ENCODE measurements at places on chromosomes 3 and 15.

- no peak for DNase-seq
These were observed 118.5 kb downstream of the MFSD1 start for GRCh38 chr3:158920371-158920770.

GRCh38 chr15:44882499-44882968 lies 74.0 kb upstream of the TERB2 start:
- no peak for DNase-seq

- no peak for DNase-seq
These were observed 131.4 kb downstream of the NSMCE3 start for GRCh38 chr15:29138260-29138659.

DNA sequence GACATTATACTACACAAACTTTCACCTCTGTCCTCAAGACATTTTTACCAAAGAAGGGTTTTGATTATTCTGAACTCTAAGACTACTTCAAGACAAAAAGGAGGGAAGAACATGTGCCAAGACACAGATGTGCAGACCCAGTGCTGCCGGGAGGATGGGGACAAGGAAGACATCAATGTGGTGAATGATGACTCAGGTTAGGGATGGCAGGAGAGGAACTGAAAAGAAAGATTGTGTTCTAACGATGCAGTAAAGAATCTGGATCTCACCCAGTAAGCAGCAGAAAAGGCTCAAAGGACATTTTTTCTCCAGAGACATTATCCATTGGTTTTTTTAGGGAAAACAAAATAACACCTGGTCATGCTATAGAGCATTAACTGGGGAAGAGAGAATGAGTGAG lies 449.9 kb upstream of the NR2F2 start:
- DNase-seq = no peak

DNA sequence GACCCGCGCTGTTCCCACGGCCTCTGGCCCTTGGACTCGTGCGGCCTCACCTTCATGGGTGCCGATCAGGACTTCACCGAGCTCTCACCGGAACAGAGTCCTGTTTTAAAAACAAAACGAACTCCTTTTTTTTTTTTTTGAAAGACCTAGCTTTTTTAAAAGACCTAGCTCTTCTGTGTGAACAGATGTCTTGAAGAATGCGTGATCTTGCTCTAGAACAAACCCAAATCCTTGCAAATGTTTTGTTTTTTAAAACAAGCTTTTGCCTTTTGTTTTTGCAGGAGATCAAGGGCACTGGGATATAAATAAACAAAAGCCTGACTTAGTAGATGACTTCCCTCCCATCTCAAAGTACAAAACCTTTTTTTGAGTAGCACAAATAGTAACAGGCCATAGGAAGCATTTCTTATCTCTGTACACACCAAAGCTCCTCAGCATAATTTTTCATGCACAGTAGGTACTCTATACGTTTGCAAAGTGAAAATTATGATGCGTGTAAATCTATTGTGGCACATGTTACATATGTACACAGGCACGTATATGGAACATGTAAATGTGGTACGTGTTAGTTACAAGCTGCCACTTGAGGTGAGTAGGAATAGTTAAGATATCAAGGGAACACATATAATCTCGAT lies 1.1 kb upstream of the MSL2 start:
- no peak for DNase-seq

- no peak for DNase-seq
These were observed 88.5 kb downstream of the LINGO1 start for GRCh38 chr15:77544162-77544561.

GRCh38 chr3:65914032-65914739 lies 124.5 kb downstream of the MAGI1 start:
- DNase-seq = no peak

DNA sequence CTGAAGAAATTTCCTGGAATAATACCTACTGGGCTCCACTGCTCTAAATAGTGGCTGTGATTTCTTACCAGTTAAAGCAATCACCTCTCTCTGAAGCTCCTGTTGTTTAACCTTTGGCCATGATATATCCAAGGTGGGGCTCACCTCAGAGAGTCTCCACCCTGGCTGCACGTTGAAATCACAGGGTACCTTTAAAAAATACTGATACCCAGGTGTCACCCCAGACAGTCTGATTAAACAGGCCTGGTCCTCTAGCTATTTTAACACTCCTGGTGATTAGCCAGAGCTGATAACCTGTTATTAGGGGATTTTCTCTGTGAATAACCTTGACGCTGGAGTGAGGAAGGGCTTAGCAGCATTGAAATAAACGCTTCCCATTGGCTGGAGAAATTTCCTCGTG lies 22.3 kb upstream of the ZBTB38 start:
- no peak for DNase-seq

DNA sequence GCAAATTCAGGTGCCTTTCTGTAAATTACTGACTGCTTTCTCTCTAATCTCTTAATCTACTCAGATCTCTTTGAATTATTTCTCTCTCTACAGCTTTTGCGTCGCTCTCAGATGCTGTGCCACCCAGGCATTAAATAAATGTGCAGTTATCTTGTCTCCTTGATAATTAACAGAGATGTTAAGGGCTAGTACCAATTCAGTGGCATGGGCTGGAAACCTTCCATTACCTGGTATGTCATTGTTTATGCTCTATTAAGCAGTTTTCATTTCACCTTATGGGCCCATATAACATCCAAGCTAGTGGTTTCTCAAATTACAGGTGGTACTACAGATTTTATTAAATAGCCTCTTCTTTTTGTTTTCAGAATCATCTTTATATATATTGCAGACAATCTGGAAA lies 66.0 kb downstream of the PEX5L start:
- no peak for DNase-seq

GRCh38 chr3:160919942-160920341 lies 163.9 kb downstream of the PPM1L start:
- no peak for DNase-seq

DNA sequence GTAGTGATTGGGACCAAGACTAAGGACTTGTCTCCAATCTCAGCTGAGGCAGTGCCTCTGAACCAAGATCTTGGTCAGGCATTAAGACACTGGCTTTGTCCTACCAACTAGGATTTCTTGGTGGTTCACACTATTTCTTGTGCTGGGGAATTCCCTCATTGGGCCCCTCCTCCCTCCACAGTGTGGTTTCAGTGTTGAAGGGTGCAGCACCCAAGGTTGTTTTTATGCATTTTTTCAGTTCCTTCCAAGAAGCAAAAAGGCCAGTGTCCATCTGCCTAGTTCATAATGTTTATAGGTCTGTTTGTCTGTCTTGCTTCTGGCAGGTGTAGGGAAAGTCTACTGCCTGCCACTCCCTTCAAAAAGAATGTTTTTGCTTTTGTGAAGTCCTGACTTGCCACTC lies 10.6 kb upstream of the ITPKA start:
- no peak for DNase-seq

DNA sequence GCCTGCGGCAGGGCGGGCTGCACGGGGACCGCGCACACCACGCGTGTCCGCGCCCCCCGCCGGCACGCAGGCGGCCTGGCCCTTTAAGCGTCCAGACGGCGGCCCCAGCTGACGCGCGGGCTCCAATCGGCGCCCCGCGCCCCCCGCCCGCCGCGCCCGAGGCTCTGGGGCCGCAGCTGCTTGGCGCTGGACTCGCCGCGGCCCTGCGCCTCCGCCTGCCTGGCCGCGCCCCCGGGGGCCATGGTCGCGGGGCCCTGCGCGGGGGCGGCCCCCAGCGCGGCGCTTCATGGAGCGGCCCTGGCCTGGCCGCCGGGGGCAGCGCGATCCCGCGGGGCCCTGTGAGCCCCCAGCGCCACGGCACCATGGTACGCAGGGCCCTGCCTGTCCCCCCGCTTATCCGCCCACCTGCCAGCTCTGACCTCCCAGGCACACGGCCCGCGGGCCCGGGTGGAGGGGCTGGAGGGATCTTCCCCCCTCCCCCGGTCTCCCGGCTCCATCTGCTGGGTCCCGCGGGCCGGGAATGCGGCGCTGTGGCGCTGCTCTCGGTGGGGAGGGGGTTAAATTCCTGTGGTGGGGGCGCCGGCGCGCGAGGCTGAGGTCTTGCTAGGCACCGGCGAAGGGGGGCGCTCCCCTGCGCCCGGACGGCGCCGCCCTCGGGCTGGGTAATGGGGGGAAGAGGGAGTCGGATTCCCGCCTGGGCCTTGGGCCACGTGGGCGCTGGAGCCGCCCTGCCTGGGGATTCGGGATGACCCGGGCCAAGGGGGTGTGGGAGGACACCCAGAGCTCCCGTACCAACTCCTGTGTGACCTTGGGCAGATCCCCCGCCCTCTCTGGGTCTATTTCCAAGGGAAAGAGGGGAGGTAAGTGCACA lies 1.1 kb downstream of the ZBTB47 start:
- no peak for DNase-seq

DNA sequence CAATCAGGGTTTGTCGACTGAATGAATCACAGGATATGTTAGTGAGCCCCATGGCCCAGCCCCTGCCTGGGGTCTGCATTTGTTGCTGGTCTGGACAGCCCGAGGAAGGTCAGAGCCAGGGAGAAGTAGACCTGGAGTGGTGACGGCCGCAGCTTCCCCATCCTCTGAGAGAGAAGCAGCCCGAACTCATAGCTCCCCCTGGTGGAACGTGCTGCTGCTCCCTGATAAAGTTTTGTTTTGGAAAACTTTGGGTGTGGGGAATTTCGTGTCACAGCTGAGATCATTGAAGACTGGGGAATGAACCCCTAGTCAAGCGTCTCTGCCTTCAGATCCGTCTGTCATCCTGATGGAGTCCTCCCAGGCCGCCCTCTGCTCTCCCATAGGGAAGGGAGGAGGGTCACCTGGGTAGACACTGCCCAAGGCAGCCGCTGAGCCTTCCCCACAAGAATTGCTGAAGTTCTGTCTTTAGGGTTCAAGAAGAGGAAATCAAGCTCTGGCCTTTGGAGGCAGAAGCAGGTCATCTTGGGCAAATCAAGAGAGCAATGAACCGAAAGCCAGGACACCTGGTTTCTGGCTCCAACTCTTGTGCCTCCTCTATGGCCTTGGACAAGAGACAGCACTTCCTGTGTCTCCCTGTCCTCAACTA lies 60.5 kb downstream of the GLDN start:
- DNase-seq = no peak

DNA sequence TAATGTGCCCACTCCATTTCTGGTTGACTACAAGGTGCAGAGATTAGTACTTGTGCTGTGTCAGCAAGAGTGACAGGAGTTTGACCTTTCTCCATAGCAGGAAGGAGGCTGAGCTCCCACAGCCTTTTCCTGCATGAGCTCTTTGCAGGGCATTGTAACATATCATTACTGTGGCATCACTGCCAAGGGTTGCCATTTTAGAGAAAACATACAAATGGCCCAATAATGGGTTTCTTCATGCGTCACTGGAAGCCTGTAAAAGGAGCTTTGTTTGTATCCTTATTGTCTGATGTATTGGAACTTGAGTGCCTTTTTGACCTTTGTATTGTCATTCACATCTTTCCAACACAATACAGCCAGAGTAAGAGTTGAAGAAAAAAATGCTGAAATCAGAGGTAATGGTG lies 323.0 kb upstream of the CDIN1 start:
- no peak for DNase-seq

DNA sequence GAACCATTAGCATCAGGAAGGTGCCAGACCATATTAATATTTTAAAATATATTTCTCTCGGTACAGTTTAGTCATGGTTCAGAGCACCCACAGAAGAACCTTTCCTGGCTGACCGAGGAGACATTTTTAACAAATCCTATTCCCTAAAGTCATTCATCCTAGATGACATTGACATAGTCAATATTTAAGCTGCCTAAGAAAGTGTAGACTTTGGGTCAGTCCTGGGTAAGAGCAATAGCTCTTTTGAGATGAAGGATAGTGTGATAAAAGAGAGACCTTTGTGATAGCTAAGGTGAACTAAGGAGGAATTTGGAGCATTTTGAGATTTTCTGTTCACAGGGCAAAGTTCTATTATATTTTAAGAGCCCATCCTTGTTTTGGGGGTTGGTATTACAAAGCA lies 47.5 kb downstream of the ZNF609 start:
- DNase-seq = no peak

DNA sequence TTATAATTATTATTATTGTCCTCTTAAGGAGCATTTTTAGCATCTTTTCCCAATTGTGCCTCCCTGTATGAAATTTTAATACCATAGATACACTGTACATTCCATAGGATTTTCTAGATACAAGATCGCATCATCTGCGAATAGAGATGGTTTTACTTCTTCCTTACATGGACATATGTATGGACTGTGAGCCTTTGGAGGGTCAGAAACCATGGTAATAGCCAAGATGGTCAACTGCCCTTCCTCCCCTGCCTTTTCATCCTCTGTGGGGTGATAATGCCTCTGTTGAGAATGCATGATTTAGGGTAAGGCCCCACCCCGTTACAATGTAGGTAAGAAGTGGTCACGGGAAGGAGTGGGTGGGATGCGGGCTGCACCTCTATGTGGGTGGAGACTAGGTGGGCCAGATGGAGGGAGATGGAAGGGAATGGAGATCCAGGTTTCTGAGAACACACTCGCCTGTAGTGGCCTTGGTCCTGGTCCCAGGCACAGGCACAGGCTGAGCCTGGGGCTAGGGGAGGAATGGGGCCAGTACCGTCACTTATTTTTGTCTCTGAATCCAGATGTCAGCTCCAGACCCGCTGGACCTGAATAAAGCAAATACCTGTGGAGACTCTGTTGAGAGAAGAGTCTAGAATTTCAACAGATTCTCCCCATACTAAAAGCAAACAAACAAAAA lies 31.7 kb downstream of the GOLGA6A start:
- no peak for DNase-seq

DNA sequence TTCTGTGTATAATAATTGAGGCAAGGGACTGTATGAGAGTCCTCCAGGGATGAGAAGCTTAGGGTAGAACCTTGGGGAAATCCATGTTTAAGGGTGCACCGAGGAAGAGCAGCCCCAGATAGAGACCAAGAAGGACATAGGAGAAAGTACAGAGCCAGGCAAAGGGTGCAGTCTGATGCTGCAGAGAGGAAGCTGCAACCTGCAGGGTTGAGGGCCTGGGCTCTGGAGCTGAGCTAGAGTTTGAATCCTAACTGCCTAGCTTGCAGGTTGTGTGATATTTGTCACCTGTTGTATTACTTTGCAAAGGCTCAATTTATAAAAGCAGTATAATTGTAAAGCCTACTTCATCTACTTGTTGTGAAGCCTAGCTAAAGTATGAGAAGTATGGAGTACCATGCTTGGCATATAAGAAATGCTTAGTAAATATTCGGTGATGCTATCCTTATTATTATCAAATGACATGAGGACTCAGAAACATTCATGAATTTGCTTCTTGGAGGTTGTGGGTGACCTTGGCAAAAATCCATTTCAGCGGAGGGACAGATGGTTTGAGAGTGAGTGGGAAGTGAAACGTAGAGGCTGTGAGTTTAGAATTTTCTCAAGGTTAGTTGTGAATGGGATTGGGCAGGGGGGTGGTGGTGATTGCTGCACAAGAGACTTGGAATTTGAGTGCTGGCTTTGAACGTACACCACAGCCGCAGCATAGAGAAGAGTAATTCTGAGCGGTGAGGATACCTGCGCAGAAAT lies 43.8 kb downstream of the PLCL2 start:
- no peak for DNase-seq

- no peak for DNase-seq
These were observed 79.5 kb downstream of the CD200 start for GRCh38 chr3:112412494-112412893.

DNA sequence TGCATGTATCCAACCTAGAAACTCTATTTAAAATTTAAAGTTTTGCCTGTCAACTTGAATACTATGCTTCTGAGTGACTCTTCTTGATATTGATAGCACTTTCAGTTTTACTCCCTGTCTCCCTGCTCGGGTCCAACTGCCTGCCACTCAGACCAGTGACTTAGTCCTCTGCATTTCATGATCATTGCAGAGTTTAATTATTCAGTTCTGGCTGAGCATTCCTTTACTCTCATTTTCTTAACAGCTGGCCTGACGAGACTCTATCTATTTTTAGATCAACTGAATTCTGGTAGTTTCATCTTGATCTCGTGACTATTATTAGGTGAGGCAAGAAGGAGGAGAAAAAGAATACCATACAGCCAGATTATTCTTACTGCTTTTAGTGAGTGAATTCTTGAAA lies 617.4 kb downstream of the SI start:
- no peak for DNase-seq
